Skin of body (tissue), 3 donors: ENCODE measurements at places on chromosomes 7 and 10. TPM values are rescaled to one million over a fixed set of nuclear protein-coding genes. Genes with fewer than 3 reads are reported as not detected.

EN2 gene
- under 0.01 TPM for total RNA-seq

VKORC1L1 gene
- 20.4 TPM for total RNA-seq

TMEM196 gene
- total RNA-seq = under 0.01 TPM

CPA2 gene
- not detected for total RNA-seq

MIOS gene
- total RNA-seq = 50.0 TPM

STEAP2 gene
- total RNA-seq = 14.6 TPM

SMO gene
- 28.8 TPM for total RNA-seq

FIS1 gene
- total RNA-seq = 92.0 TPM

CDK1 gene
- 40.3 TPM for total RNA-seq

AGBL3 gene
- total RNA-seq = 2.0 TPM

GPR146 gene
- total RNA-seq = 9.3 TPM
